ENCODE measurements at places on chromosomes 12 and 14.

DNA sequence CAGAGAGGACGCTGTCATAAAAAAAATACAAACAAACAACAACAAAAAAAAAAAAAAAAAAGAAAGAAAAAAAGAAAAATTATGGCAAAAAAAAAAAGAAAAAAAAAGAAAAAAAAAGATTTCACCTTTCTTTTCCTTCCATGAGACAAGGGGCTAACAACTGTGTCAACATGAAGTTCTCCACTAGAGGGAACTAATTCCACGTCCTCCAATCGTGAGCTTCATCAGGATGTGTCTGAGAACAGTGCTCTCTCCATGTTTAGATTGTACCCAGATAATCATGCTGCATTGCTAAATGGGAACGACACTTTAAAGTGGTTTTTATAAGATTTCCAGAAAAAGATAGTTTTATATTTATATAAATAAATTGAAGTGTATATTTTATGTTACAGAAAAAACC is 96.2 kb upstream of the PTPRB start:
- no peak for DNase-seq

GRCh38 chr14:77584809-77585208 is 31.6 kb downstream of the SPTLC2 start:
- DNase-seq: no peak

GRCh38 chr12:18864900-18865561 is 127.1 kb downstream of the CAPZA3 start:
- no peak for DNase-seq

GRCh38 chr14:36405589-36406274 is 85.3 kb upstream of the MBIP start:
- no peak for DNase-seq

DNA sequence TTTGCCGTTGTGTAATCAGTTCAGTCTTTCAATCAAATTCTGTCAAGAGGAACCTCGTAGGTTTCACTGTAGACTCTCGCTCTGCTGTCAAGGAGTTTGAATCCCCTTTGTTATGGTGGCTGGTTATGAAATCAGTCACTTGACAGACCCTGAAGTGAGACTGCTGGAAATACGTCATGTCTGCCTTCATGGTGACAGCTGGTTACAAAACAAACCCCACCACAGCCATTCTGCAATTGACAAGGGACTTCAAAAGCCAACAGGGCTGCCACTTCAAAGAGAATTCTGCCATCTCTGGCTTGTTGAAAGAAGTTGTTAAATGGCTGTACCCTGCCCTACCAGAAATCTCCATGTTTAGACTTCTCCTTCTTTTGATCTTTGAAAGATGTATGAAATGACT is 286.9 kb downstream of the ERC1 start:
- DNase-seq: no peak

DNA sequence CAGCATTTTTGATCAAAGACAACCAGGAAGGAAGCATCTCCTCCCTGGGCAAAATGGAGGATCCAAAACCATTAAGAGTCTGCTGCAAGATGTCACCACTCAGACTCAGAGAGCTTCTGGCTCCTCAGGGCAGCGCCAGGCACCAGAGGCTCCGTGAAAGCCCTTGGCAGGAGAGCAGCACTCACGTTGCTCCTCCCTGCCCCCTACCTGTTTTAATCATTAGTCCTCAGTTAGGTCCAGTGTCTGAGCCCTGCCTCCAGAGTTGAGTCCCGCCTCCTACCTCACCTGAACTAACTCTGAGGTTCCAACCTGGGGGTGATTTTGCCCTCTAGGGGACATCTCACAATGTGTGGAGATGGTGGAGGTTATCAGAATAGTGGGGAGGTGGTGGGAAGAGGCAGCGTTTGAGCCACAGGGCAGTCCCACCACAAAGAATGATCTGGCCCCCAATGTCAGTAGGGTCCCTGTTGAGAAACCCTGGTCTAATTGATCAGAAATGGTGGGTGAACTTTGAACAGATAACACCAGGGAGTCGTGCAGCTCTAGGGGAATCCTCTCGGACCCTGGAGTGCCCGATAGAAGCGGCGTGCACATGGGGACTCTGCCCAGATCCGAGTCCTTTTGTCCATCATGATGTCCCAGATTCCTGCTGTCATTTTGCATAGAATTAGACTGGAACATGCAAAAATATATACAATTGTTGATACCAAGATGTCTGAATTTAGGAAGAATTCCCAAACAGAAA is 156.7 kb upstream of the DIO3 start:
- no peak for DNase-seq

DNA sequence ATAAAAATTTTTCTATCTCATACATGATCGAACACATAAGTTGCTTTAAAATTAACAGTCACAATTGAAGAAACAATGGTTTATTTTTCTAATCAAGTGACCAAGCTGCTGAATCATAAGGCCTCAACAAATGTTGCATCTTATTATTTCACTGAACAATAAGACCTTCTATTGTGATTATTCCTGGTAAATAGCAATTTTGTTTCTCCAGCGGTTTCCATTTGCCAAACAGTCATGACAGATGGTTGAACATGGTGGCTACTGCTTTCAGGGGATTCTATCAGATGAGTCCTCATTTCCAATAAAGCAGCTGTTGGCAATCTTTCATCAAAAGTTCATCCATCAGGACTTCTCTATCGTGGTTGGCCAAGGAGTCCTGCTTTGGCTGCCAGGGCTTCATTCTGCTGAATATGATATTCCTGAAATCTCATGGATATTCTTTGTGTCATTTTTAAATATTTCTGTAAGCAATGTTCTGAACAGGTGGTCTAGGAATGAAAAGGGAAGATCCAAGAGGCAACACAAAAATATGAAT is 13.0 kb downstream of the TOMM20L start:
- DNase-seq: no peak

GRCh38 chr12:118984161-118984943 is 3.0 kb downstream of the SRRM4 start:
- DNase-seq: no peak

DNA sequence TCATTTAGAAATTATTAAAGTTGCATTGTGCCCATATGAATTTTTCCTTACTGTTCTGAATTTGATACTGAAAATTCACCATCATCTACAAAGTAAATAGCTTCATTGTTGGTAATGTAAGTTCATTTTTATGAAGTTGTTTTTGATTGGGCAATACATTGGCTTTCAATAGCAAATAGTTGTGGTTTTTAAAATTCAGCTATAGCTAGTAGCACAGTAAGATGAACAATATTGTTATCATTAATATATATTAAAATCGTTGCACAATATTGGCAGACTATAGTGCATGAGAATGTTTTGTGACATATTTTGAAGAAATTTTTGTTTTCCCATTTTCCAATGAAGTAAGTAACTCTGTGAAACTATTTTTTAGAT is 575.0 kb downstream of the PRKD1 start:
- no peak for DNase-seq

- DNase-seq: no peak
Observed at GRCh38 chr12:8852119-8852518, 29.7 kb downstream of the A2ML1 start.

GRCh38 chr12:122851820-122852219 is 16.6 kb downstream of the HIP1R start:
- DNase-seq: no peak

DNA sequence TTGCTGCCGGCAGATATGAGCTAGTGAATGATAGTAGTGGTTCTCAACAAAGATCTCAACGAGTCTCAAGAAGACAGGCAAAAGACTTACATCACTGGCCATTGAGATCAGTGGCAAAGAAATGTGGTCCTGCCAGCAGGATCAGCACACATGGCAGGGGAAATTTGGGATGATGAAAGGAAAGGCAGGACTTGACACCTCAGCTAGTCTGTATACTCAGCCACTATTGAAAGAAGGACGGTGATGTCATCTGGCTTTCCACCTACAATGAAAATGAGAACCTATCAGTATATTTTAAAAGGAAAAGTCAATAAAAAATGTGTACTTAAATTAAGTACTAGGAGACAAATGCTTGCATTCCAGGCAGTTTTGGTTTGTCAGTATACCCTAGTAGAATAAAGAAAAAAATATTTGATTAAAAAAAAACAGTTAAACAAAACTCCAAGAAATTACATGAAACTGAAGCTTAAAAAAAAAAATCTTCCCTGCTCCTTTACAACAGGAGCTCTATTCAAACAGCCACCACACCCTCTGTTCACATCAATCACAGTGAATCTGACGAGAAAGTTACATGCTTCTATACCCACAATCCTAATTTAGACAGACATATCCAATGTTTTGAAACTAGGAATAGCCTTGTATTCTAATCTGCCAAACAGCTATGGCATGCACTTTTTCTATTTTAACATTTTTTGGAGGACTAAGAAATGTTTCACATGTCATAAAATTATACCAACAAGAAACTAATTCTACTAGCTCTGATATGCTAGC is 34.9 kb downstream of the RAD9B start:
- no peak for DNase-seq

DNA sequence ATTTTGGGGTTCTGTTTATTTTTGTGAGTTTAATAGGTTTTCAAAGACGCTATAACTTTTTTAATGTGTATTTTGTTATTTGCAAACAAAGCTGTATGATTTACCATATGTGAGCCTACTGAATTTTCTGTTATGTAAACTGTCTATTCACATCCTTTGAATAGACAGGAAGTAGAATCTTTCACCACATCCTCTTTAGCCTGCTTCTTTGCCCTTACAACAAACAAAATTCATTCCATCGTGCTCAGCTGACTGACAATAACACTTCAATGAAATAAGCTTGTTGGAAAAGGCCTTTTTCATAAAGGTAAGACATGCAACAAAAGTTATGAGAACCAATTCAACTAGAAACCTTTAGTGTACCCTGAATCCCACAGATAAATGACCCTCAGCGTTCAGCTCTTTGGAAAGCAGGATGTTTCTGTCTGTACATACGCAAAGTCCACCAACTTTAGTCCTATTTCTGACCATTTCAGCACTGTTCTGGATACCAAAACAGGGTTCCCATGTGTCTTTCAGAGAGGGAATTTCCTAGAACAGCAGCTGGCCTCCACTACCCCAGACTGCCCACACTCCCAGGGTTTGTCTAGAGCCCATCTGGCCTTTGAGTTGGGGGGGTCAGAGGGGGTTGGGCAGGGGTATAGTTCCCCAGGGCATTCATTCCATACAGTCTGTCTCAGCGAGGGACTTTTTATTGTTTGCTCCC is 71.3 kb downstream of the DUSP6 start:
- no peak for DNase-seq

GRCh38 chr12:29072631-29073030 is 76.4 kb upstream of the FAR2 start:
- DNase-seq: no peak

- DNase-seq: no peak
Observed at GRCh38 chr12:114477989-114478395, 72.0 kb upstream of the TBX5 start.

DNA sequence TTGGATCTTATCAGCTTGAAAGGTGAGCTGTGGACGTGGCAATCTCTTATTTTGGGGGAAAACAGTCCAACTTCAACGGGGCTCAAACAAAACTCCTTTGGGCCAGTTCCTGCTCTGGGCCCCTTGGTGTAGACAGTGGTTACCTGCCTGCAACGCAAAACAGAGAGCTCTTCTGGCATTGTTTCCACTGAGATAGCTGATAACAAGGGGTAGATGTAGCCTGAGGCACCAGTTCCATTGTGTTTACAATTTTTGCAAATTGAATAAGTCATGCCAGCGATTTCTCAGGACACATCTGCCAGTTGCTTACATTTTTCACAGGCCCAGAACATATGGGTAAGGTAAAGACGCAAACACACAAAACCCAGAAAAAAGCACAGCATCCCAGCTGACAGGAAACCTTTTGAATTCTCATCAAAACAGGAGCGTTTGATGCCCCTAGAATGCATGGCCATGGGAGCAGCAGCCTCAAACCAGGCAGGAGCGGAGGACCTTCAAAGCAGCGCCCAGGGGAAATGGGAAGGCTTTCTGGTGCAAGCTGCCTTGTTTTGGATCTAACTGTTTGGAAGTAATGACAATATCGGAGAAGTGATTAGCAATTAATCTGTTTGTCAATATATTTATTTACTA is 259.7 kb downstream of the AACS start:
- no peak for DNase-seq

DNA sequence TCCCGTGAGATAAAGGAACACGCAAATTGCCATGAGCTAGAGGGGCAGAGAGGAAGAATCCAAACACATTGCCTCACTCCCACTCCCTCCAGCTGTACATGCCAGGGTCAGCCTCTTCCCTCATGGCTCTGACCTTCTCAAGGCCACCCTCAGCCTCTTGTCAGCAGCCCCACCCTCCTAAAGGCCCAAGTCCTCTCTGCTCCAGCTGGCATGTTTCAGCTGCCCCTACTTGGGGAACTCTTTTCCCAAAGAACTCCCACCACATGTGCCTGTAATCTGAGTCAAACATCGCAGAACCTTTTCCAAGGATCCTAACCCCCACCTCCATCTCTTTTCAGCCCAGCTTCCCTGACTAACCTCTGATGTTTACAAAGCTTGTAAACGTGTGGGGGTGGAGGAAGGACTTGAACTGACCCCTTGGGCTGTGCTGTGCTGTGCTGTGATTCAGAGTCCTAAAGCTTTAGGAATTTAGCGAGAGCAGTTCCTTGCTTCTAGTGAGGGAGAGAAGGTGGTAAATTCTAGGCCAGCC is 7.3 kb upstream of the CACNB3 start:
- no peak for DNase-seq

DNA sequence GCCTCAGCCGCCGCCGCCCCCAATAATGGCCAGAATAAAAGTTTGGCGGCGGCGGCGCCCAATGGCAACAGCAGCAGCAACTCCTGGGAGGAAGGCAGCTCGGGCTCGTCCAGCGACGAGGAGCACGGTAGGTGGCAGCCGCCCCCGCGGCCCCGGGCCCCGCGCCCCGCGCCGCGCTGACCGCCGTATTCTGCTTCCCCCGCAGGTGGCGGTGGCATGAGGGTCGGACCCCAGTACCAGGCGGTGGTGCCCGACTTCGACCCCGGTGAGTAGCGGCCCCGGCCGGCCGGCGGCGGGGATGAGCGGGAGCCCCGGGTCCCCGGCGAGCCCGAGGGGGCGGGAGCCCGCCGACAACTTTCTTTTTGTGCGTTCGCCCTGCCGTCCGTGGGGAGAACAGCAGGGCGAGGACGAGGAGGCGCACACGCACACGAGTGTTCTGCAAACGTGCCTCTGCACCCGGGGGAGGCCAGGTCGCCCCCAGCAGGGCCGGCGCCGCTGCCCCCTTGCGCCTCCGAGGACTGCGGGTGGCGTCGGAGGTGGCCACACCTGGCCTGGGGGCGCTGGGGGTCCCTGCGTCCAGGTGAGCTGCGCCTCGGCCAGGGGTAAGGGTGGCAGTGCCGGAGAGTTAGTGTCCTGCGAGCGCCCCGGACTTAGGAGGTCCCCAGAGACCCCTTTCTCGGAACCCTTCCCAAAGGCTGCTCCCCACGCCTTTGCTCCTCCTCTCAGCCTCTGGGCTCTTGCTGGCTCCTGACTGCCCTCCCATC is 794 bp downstream of the RCOR1 start:
- DNase-seq: peak; percentile 16

DNA sequence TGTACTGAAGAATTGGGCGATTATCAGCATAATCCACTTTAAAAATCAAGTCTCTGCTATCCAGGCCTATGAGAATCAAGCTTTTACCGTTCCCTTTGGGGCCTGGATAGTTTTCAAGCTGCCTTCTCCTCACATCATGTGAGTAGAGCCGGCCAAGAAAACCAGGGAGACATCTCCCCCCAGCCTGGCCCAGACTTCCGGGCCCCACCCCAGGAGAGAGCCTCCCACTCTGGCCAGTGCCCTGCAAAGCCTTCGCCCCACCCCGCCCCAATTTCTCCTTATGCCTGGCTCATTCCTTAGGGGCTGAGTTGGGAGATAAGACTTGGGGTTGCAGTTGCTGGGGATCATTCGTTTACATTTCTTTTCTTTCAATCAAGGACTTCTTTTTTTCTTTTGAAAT is 1.4 kb upstream of the TMEM132C start:
- DNase-seq: no peak

GRCh38 chr14:90253826-90254225 is 2.5 kb upstream of the PSMC1 start:
- DNase-seq: no peak

GRCh38 chr12:114041136-114041535 is 75.0 kb upstream of the RBM19 start:
- no peak for DNase-seq
